ENCODE measurements at places on chromosomes 11 and 22.

GRCh38 chr22:34797826-34798225 lies 268.1 kb upstream of the ISX start:
- DNase-seq = no peak

DNA sequence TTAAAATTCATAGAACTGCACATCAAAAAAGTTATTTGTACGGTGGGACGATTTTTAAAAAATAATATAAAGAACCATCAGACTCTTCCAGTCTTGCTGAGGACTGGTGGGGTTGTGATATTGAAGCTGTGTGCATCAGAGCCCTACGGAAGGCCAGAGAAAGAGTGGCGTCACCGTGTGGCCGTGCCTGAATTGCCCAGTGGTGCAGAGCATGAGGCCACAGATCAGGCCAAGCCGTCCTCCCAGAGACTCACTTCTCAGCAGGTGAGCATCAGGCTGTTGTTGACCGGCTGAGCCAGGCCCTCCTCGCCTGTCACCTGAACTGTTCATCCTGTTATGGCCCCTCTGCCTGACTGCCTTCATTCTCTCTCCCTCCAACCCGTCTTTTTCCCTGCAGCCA lies 1013.9 kb downstream of the TBC1D22A start:
- DNase-seq = no peak

GRCh38 chr11:19753451-19754106 lies 40.9 kb downstream of the NAV2 start:
- DNase-seq = no peak

GRCh38 chr11:25483915-25484635 lies 847.9 kb upstream of the ANO3 start:
- no peak for DNase-seq

GRCh38 chr22:44246615-44247326 lies 66.0 kb downstream of the SHISAL1 start:
- DNase-seq = no peak

DNA sequence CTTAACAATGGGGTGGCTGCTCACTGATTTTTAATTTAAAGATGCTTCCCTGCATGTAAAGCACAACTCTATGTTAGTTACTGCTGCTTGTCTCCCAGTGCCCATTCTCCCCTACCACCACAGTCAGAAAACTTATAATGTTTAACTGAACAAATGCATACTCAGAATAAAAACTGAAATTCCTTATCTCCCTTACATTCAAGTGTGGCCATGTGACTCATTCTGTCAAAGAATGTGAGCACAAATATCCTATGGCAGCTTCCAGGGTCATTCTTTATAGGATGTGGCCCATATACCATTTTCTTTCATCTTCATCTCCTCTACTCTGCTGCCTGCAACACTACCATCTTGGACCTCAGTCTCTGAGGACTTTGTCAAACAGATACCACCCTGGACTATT lies 374.8 kb downstream of the DYNC2H1 start:
- DNase-seq = no peak

DNA sequence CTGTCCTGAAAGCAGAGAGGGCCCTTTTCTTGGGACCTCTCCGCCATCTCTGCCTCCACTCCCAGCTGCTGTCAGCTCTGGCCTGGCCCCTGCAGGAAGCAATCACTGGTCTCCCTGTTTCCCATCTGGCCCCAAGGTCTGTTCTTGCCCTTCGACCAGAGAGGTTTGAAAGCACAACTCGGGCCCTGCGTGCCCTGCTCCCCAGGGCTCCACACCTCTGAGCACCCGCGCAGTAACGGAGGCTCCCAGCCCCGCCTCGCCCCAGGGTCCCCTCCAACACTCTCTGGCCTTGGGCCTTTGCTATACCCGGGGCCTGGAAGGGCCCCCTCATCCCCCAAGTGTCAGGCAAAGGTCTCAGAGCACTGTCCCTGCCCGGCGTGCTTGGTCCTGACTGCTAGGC lies 7.8 kb upstream of the CD81 start:
- DNase-seq = no peak

GRCh38 chr22:44574057-44574639 lies 76.1 kb upstream of the RTL6 start:
- no peak for DNase-seq

GRCh38 chr11:33730716-33731115 lies 5.5 kb downstream of the CD59 start:
- peak; percentile 70 for DNase-seq

DNA sequence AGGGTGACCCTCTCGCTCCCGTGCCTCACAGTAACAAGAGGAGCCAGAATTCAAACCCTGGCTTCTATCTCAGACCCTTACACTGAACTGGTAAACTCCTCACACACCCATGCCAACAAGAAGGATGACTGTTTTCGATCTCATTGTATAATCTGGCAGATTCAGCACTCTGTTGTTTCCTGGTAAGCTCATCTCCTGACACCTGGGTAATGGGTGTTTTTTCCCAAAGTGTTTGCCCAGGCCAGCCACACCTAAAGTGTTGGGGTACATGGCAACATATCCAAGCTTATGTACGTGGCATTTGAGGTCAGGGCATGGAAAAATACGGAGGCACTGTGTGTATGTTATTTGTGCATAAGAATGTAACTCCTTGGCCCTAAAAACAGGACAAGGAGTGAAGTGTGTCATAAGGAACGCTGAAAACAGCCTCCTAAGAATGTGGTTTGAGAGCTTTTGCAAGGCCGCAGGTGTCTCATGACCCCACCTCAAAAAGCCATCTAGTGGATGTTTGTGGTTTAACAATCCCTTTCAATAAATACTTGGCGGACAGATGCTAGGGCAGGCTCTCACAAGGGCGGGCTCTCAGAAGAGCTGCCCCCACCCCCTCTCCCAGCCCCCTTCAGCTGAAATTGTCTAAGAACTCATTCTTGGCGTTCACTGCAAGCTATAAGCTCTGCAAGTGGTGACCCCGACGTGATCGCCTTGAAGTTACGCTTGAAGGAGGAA lies at the start of gene MS4A15:
MS4A15 (plus strand) TSS at position 561 of the 726 bp plus-strand sequence. CDS start 6,867 bp downstream, outside the sequence.
- DNase-seq = peak; percentile 12

GRCh38 chr11:126897430-126897829 lies 103.1 kb downstream of the KIRREL3 start:
- DNase-seq = no peak

DNA sequence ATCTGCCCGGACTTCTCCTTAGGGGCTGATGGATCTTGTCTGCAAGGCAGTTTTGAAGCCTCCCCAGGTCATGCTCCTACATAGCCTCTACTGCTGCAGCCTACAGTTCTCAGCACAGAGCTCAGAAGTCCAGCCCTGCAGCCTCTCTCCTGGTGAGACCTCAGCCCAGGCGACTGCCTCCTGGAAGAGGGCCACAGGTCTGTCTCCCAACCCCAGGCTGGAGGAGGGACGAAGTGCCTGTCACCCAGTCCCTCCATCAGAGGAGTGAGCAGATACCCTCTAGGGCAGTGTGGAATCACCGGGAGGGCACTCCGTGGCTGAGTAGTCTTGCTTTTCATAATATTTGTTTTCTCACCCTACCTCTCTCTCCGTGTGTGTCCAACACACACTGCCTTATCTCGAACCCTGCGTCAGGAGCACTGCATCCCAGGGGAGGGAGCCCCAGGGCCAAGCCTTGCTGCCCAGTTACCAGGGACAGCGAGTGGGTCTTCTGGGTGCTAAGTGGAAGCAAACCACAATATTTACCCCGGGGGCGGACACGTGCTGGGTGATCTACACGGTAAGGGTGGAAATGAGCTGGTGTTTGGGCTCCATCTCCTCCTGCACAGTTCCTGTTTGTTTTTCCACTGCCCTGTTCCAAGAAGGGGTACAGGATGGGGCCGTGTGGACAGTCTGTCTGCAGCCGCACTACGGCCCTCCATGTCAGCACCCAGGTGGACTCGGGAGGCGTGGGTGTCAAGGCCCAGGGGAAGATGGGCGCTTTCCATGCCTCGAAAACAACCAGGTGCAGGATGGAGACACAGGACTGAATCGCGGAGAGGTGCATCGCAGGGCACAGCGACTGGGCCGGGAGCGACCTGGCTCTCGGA lies 133.7 kb upstream of the HSD17B12 start:
- no peak for DNase-seq

GRCh38 chr11:59555601-59556114 lies 44.3 kb downstream of the OR4D9 start:
- DNase-seq = peak; percentile 47

- no peak for DNase-seq
These were observed 107.3 kb downstream of the ETS1 start for GRCh38 chr11:128480066-128480465.

- DNase-seq = no peak
These were observed 106.7 kb upstream of the ASPHD2 start for GRCh38 chr22:26322179-26322905.

- DNase-seq = no peak
These were observed 43.4 kb downstream of the FAT3 start for GRCh38 chr11:92267968-92268367.

DNA sequence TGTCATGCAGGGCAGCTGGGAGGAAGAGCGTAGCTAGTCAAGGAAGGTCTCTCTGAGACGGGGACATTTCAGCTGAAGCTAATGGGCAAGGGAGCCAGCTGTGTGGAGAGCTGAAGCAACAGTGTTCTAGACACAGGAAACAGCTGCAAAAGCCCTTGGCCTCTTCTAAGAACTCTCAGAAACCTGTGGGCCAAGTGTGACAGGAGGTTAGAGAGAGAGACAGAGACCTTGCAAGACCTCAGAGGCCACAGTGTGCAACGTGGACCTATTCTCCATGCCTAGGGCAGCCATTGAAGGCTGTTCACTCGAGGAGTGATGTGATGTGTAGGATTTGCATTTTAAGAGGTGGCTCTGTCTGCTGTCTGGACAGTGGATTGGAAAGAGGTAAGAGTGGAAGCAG lies 48.7 kb upstream of the TNRC6B start:
- DNase-seq = no peak

GRCh38 chr22:20173772-20174171 lies 22.9 kb upstream of the CCDC188 start:
- DNase-seq = no peak

DNA sequence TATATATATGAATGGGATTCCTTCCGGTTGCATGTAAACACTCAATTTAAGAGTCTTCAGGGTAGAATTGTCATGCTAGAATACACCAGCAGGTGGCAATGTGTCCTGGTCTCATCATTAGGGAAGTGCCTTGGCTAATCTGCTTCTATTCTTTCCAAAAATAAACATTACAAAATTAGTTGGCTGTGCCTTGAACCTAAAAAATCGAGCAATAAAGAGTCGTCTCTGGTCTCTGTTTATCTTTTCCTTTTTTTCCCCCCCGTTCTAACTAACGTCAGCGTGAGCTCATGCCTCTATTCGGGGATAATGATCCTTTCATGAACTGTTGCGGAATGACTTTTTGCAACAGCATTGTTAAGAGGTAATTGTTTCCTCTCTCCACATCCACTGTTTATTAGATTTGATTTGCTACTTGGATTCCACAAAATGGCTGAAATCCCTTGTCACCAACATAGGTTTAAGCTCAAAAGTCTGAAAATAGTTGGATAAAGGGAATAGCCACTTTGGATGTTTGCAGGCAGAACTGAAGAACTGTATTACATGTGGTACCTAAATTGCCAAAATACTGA lies 1.2 kb upstream of the ARHGEF12 start:
- DNase-seq = peak; percentile 89

DNA sequence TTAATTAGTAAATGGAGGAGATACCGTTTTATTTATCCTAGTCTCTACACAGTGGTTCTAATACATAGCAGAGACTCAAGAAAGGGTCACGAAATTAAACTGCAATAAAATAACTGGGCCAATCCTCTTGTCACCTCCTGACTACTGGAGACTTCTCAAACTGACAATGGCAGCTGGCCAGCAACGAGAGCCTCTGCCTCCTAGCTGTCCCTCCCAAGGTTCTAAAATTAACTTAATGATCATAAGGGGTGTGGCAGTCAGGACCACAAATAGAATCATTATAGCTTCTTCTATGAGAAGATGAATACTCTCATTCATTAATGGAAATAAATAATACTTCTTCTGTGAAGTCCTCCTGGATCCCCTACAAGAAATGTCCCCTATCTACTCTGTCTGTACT lies 63.8 kb upstream of the APOA1 start:
- no peak for DNase-seq

- DNase-seq = no peak
These were observed 156.3 kb downstream of the FAT3 start for GRCh38 chr11:92380882-92381281.

DNA sequence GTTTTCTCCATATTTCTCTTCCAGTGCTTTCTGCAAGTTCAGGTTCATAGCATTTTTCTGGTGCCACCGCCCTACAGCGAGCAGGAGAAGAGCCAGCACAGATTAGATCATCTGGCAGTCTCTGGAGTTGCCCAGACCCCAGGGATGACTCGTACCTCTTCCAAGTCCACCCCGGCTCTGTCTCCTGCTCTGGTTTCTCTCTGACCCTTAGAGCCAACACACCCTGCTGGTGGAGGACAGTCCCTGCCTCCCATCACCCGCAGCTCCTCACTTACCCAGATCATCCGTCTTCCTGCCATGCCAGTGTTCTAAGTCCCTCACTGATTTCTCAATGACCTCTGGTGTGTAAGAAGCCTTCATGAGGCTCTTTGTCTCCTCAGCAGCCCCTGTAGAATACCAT lies 28.0 kb downstream of the TST start:
- peak; percentile 39 for DNase-seq

- no peak for DNase-seq
These were observed 22.1 kb upstream of the MMP7 start for GRCh38 chr11:102552447-102553194.

- no peak for DNase-seq
These were observed 42.4 kb upstream of the BID start for GRCh38 chr22:17816649-17817048.

- no peak for DNase-seq
These were observed 15.8 kb downstream of the RPL27A start for GRCh38 chr11:8698379-8698851.

DNA sequence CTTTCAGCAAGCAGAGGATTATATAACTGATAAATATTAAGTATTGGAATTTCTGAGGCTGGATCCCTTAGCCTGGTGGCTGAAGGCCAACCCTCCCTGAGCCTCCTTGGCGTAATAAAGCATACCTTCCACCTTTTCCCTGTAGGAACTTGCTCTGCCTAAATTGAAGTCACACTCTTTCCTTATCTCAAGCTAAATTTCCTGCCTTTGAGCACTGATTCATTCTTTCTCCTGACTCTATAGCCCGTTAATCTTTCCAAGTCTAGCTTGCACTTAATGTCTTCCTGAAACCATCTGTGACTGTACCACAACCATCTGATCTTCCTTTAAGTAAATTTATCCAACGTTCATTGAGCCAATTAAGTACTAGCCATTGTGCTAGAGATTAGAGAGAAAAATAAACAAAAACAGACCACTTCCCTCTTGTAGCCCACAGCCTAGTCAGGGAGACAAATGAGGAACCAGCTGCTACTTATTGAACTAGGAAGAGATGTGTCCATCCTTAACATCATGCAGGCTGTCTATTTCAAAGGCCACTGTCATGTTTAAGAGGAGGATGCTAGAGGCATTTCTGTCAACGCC lies 62.9 kb downstream of the GRK3 start:
- no peak for DNase-seq

GRCh38 chr11:121814962-121815361 lies 301.1 kb downstream of the BLID start:
- DNase-seq = no peak

DNA sequence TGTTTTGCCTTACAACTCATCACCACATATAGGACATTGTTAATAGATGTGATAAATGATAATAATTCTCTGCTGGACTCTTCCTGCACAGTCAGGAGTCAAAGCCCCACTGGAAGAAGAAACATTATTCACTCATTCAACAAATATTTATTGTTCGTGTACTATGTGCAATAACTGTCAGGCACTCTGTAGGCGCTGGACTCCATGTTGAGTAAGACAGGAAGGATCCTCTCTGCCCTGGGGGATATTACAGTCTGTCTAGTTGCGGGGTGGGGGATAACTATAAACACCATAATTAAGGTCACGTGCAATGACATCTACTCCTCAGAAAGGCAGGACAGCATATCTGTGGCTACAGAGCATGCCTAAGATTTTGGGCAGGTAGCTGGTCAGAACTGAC lies 281.1 kb downstream of the FAT3 start:
- no peak for DNase-seq

- DNase-seq = no peak
These were observed 258.0 kb downstream of the TENM4 start for GRCh38 chr11:79182794-79183193.
